T-cell (primary cell): ENCODE measurements at places on chromosomes 5 and 9. TPM values are rescaled to one million over a fixed set of nuclear protein-coding genes. Genes with fewer than 3 reads are reported as not detected.

DNA sequence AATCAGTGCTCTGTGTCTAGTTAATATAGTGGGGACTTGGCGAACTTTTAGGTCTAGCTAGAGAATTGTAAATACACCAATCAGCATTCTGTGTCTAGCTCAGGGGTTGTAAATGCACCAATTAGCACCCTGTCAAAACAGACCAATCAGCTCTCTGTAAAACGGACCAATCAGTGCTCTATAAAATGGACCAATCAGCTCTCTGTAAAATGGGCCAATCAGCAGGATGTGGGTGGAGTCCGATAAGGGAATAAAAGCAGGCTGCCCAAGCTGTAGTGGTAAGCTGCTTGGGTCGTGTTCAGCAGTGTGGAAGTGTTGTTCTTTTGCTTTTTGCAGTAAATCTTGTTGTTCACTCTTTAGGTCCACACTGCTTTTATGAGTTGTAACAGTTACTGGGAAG lies 3.6 kb upstream of the OTULINL start:
- no peak for DNase-seq
- H3K36me3 ChIP-seq, result no peaks in the 10 kb centered on the region
- no peaks in the 10 kb centered on the region for H3K27me3 ChIP-seq
- H3K4me1 ChIP-seq, result peaks cover 6% of the 10 kb centered on the region

- no peaks in the 10 kb centered on the region for H3K4me1 ChIP-seq
- H3K27ac ChIP-seq, result no peak overlapping the region
- H3K36me3 ChIP-seq, result no peaks in the 10 kb centered on the region
- H3K27me3 ChIP-seq, result no peaks in the 10 kb centered on the region
Observed at GRCh38 chr5:71924325-71924724, 182.9 kb upstream of the MAP1B start.

- no peak overlapping the region for H3K27ac ChIP-seq
- DNase-seq, result no peak
- no peak overlapping the region for H3K4me3 ChIP-seq
- no peaks in the 10 kb centered on the region for H3K27me3 ChIP-seq
Observed at GRCh38 chr5:16812911-16813310, 123.2 kb downstream of the MYO10 start.

DNA sequence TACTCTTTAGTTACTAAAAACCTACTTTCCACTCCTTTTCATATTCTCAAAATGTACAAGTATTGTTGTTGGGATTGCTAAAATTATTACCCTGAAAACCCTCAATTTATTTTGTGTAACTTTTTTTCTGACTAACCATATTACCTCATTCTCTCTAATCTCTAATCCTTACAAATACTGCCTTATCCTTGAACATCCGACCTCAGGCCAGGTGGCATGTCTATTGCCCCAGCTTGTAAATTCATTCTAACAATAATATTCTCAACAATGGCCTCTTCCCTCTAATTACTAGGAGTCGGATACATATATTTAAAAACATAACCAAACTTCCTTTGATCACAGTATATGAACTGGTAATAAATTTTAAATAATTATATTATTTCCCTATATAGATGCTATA lies 25.8 kb downstream of the ARL15 start:
- DNase-seq, result no peak
- no peaks in the 10 kb centered on the region for H3K27me3 ChIP-seq
- H3K36me3 ChIP-seq, result no peaks in the 10 kb centered on the region
- no peaks in the 10 kb centered on the region for H3K4me1 ChIP-seq
- no peak overlapping the region for H3K4me3 ChIP-seq

The SPATA31D1 gene
- not detected for total RNA-seq
